ENCODE measurements at places on chromosomes 12 and 14. TPM values are rescaled to one million over a fixed set of nuclear protein-coding genes. Genes with fewer than 3 reads are reported as not detected.

- DNase-seq: peak; percentile 12
These were observed 20.5 kb downstream of the ZDHHC22 start for GRCh38 chr14:77120771-77121743.

Gene ANO6
- total RNA-seq: 21.7 TPM

Gene TMCC3
- 0.12 TPM for total RNA-seq

Gene KRT3
- total RNA-seq: 0.08 TPM

GRCh38 chr14:94355191-94355794, 32.2 kb upstream of the SERPINA6 start:
- DNase-seq: no peak

GRCh38 chr12:47935184-47935583, 28.2 kb upstream of the TMEM106C start:
- no peak for DNase-seq

Gene ADAM21
- total RNA-seq: not detected

DNA sequence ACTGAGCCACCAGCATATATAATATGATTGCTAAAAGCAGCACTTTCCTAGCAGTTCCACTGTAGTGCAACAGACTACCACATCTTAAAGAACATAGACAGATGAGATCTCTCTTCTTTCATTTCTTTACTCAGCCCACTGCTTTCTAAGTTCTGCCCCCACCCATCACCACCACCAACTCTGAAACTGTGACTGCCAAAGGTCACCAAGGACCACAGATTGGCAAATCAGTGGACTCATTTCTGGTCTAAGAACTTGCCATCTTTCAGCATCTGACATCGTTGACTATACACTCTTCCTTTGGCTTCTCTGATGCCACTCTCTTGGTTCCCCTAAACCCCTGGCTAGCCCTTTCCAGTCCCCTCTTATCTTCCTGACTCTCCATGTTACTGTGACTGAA, 38.4 kb downstream of the IFNG start:
- DNase-seq: no peak

Gene SLC39A2
- total RNA-seq: 0.36 TPM

DNA sequence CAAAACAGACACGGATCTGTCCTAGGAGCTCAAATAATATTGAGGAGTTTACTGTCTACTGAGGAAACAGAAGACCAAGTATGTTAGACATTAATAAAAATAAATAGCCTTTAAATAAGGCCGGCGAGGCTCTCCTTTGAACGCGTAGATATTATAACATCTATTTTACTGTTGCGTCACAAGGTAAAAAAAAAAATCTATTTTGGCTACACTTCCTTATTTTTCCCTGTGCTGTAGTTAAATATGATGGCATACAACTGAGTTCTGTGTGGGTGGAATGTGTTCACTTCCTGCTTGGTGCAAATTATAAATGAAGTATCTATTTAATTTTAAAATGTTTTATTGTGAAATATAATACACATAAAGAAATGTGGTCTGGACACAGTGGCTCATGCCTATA, 17.2 kb upstream of the RAD52 start:
- DNase-seq: no peak

DNA sequence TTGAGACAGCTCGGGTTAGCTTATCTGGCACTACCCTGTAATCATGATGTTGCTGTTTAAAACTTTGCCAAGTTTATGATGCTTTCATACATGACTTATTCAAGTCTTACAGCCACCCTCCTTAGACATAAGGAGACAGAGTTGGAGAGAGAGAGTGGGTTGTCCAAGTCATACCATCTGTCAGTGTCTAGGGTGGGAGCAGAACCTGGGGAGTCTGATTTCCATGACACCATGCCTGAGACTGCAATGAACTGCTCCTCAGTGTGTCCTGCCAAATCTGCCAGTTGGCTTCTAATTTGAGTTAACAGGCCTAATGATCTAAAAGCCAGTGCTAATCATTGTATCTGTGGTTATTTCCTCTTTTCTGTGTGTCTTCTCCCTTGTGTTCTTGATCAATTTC, 43.7 kb upstream of the PHC1 start:
- no peak for DNase-seq

- no peak for DNase-seq
These were observed 167.2 kb upstream of the CNTN1 start for GRCh38 chr12:40525054-40525453.

Gene CD163L1
- not detected for total RNA-seq

Gene EEA1
- total RNA-seq: 17.5 TPM

DNA sequence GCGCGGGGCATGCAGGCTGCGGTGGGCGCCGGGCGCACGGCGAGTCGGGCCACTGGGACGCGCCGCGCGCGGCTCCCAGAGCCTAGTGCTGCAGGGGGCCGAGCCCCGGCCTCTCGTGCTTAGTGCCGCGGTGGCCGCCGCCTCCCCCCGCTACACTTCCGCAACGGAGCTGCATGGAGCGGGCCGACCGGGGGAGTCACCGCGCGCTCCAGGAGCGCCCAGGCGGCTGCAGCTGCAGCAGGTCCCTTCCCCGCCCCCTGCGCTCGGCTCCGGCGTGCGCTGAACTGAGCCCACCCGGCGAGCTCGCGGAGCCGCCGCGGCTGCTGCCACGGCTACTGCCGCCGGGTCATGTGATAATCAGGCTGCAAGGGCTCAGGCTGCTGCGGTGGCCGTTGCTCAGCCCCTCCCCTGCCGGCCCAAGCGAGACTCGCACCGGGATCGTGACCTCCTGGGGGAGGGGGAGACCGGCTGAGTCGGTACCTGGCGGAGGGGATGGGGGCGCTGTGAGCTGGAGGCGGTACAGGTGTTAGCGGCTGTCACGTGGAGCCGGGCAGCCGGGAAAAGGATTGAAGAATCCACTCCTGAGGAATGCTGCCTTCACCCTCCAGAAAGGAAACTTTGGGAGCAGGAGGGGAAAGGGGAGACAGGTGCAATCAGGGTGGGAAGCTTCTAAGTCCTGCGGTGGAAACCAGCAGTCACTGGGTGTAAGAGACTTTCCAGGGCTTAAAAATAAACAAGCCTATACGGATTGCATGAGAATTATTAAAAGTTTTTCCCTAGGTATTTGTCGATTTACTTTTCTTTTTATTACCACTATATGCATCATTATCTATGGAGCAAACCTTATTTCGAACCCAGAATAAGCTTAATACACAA, at the start of gene PPM1H:
Gene PPM1H (minus strand): TSS at position 352 of the 876 bp plus-strand sequence. CDS start 414 bp downstream, outside the sequence.
- peak; percentile 3 for DNase-seq

GRCh38 chr14:39419272-39419671, 13.0 kb downstream of the FBXO33 start:
- DNase-seq: no peak

- DNase-seq: no peak
These were observed 31.4 kb downstream of the MVK start for GRCh38 chr12:109605016-109605415.

DNA sequence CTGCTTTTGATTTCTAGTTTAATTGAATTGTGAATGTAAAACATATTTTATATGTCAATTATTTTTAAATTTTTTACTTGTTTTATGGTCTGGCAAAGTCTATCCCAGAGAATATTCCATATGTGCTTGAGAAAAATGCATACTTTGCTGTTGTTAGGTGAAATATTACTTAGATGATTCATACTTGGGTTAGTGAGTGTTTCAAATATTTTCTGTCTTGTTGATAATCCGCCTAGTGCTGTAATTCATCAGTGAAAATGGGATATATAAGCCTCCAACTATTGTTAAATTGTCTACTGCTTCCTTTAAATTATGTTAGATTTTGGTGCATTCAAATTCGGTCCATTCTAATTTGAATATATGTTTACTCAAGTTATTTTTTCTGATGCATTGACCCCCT, 395.5 kb downstream of the LRFN5 start:
- no peak for DNase-seq

DNA sequence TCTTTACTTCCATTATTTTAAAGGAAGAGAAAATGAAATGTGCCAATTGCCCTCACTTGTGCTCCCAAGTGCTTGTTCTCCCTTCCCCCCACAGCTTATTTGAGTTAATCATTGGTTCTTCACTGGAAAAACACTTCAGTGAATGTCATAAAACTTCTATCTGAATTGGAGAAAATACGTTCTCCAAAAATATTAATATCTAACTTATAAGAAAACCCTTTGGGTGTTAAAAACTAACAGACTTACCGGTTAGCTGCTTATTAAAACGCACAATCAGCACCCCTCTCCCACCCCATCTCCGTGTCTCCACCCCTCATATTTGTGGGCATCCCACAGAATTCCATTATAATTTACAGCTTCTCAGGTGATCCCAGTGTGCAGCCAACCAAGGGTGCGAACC, 31.7 kb downstream of the PLEKHA5 start:
- DNase-seq: no peak

Gene RAB15
- total RNA-seq: 5.7 TPM

- no peak for DNase-seq
These were observed 59.3 kb downstream of the TESC start for GRCh38 chr12:117039891-117040309.

Gene STON2
- 0.44 TPM for total RNA-seq

GRCh38 chr12:65121049-65121955, at the start of gene WIF1:
Gene WIF1 (minus strand): TSS chr12:65121305. CDS start chr12:65121191, 114 bp downstream.
- no peak for DNase-seq

Gene PKP2
- not detected for total RNA-seq

Gene CHFR
- 65.6 TPM for total RNA-seq

- no peak for DNase-seq
These were observed 38.0 kb downstream of the SLC2A14 start for GRCh38 chr12:7834701-7835100.

Gene PPP1R1A
- total RNA-seq: not detected

DNA sequence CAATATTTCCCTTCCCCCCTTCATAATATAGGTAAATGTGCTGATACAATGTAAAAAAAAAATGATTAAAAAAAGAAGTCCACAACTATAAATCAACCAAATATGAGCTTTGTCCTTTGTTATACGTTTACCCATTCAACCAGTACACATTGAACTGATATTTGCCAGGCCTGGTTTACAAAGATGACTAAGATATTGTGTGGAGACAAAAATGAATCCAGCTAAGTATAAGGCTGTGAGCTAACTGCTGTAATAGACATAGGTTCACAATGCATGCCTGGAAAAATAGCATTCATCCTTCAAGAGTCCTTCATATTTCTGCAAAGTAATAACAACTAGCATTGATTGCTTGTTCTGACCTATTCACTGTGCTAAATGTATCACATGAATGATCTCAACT, 6.9 kb downstream of the C12orf56 start:
- DNase-seq: no peak

Gene SLC10A1
- not detected for total RNA-seq
